SK-N-DZ (cell line): ENCODE measurements at places on chromosomes 5 and 9.

- DNase-seq, result no peak
Measured at GRCh38 chr5:113749334-113749733, 235.8 kb downstream of the YTHDC2 start.

GRCh38 chr5:179870952-179871351 is 12.3 kb upstream of the MRNIP start:
- no peak for DNase-seq

GRCh38 chr5:179217356-179217755 is 127.9 kb downstream of the ADAMTS2 start:
- no peak for DNase-seq

- DNase-seq, result no peak
Measured at GRCh38 chr5:181221105-181221791, 1.8 kb upstream of the TRIM41 start.

DNA sequence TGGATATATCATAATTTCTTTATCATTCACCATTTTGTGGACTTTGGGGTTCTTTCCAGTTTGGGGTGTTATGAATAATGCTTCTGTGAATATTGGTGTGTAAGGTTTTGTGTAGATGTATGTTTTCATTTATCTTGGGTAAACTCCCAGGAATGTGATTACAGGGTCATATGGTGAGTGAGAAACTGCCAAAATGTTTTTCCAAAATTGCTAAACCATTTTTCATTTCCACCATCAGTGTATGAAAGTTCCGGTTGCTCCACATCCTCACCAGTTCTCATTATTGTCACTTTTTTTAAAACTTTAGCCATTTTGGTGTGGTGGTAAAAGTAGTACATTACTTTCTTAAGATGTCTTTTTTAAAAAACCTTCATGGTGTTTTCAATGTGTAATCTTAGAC is 152.9 kb downstream of the NIPBL start:
- no peak for DNase-seq

- no peak for DNase-seq
Measured at GRCh38 chr5:122967625-122968024, 68.9 kb downstream of the PPIC start.
